Right kidney (tissue), 9 donors: ENCODE measurements at places on chromosomes 7 and 10.

DNA sequence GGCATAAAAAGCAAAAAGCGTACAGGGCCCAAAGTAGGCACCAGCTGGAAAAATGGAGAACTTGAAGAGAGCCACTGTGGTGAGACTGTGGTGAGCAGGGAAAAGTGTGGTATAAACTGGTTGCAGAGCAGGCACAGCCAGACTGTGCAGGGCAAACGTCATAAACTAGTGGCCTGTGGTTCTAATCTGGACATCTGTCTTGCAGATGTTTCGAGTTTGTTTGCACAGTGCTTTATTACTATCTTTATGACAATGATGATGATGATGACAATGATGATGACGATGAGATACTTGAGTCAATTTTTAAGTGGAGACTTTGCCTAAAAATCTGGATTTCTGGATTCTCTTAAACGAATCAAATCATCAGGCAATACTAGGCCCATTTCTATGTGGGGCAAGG lies 45.7 kb downstream of the SEMA3C start:
- no peak for DNase-seq

- no peak for DNase-seq
Observed at GRCh38 chr7:100929808-100930174, 19.5 kb upstream of the MUC3A start.

DNA sequence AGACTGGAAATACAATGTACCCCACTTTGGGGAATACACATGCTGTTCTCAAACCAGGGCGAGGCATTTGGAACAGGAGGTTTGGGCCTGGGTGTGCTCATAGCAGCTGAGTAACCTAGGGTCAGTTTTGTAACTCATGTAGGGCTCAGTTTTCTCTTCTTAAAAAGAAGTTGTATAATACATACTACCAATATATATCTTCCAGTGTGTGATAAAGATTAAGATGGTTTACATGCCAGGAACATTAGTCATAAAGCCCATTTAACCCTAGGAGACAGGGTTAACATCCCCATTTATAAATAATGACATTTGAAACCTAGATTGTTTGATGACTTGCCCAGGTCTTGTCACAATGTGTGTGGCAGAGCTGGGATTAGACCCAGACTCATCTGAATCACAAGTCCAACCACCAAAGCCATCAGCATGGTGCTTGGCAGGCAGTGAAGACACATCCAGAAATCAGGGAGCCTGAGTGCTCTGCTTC lies 6.0 kb downstream of the AKR1B10 start:
- DNase-seq = no peak

GRCh38 chr10:93074597-93075368 lies 1.1 kb downstream of the CYP26A1 start:
- DNase-seq = peak; percentile 68

GRCh38 chr7:8291397-8292141 lies 29.6 kb upstream of the ICA1 start:
- no peak for DNase-seq

DNA sequence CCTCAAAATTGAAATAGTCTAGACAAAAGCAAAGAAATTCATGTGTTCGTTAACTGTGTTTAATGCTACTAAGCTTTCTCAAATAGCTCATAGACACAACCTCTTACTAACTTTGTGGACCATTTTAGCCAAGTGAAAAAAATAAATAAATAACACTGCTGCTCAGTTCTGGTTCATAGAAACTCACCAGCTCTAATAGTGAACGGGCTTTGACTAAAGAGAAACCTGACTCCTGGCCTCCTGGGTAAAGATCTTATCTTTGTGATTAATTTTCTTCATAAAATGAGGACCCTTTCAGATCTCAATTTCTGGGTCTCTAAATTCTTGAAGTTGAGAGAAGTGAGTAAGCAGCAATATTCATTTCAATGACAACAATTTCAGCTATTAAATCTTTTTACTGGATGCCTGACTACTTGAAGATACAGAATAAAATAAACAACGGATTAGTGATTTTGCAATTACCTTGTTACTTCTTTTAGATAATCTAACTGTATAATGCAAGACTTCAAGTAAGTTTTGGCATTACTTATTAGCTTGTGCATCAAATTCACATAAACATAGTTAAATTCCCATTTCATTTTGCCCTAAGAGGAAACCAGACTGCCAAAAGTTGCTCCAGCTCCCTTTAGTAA lies 3.1 kb downstream of the CADPS2 start:
- DNase-seq = no peak

GRCh38 chr10:104057717-104058116 lies 28.0 kb downstream of the COL17A1 start:
- no peak for DNase-seq

GRCh38 chr10:30233186-30233959 lies 115.7 kb downstream of the MTPAP start:
- no peak for DNase-seq

DNA sequence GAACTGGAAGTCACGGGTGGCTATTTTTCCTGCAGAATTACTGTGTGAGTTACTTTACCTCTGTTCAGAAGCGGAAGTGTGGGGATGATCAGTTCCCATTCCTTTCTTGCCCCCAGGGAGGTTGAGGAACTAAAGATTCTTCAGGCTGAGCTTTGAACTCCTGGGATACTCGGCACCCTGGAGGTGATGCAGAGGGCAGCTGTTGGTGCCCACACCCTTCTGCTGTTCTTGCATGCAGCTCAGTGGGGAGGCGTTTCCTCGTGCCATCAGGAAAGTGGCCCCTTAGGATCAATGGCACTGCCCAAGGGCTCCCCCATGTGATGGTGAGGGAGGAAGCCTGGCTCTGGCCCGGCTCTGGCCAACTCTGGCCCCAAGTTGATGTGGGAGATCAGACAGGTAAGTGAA lies 44.7 kb upstream of the MXI1 start:
- DNase-seq = no peak

DNA sequence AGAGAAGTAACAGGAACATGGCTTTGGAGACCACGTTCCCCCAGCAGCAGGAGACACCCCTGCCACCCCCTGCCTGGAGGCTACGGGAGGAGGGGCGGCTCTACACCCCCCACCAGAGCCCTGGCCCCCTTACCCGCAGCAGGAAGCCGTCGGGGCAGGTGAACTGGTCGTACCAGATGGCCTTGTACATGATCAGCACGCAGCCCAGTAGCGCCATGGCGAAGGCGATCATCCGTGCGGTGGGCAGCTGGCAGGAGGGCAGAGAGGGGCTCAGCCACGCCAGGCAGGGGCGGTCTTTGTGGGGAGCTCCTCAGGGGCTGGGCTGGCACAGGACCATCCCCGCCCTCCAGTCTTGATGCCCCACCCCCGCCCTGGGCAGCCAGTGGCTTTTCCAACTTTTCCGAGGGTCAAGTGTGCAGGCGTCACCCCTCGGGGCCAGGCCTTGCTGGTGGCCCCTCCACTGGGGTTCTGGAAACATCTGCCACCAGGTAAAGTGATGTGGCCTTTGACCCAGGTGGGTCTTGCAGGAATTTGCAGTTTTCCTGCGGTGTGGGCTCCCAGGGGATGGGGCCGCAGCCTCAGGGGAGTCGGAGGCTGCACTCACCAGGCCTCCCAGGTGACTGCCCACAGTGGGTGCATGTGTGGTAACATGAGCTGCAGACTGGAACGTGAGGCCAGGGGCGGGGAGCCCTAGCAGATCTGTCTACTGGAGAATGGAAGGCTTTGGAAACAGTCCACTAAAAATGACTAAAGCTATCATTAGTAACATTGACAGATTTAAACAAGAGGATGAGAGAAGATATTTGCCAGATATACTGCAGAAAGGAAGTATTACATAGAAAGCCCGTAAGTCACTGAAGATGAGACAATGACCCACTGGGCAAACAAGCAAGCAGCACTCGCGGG lies 9.7 kb downstream of the CALY start:
- DNase-seq = no peak

DNA sequence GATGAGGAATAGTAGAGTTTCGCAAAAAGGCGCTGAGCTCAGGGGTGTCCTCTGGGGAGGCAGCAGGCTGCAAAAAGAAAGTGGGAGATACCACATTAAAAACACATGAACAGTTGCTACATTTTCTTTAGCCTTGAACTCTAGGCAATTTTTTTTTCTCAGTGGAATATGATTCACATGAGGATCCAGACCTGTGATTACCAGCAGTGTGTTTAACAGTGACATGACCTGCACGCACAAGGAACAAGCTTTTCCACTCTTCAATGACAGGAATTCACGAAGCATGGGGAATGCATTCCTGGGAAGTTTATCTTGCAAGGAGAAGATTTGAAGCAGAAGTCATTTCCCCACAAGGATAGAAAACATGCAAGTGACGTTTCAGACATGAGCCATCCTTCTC lies 161.6 kb downstream of the ITGA8 start:
- no peak for DNase-seq

DNA sequence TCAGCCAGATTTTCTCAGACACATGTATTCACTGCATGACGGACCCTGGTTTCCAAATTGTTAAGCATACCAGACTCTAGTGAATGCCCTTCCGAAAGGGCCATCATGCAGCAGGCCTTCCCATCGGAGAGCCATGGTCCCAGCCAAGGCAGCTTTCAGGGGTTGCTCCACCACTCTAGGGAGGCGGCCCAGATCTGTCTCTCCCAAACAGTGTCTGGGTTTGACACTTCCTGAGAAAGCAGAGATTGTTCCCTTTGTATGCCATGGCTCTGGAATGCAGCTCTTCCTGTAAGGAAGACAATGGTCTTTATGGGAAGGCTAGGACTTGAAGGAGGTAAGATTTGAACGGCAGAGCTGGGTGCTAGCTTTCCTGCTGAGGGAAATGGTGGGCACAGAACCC lies 178.8 kb upstream of the BMPER start:
- DNase-seq = no peak

DNA sequence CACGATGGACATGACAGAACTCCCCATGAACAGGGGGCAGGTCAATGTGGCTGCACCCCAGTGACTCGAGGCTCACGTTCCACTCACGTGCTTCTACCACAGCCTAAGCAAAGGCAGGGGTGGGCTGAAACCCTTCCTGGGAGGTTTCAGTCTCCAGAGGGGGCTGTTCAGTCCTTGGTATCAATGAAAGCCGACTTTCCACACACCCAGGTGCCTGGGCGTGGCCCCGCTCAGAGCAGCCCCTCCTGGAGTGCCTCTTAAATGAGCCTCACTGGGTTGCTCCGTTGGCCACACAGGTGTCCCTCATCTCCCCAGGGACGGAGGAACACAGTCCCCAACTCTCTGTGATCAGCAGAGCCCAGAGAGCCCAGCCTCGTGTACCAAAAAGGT lies 90.5 kb upstream of the PDGFA start:
- DNase-seq = no peak

GRCh38 chr10:76034353-76035205 lies 603.2 kb downstream of the LRMDA start:
- DNase-seq = peak; percentile 76

DNA sequence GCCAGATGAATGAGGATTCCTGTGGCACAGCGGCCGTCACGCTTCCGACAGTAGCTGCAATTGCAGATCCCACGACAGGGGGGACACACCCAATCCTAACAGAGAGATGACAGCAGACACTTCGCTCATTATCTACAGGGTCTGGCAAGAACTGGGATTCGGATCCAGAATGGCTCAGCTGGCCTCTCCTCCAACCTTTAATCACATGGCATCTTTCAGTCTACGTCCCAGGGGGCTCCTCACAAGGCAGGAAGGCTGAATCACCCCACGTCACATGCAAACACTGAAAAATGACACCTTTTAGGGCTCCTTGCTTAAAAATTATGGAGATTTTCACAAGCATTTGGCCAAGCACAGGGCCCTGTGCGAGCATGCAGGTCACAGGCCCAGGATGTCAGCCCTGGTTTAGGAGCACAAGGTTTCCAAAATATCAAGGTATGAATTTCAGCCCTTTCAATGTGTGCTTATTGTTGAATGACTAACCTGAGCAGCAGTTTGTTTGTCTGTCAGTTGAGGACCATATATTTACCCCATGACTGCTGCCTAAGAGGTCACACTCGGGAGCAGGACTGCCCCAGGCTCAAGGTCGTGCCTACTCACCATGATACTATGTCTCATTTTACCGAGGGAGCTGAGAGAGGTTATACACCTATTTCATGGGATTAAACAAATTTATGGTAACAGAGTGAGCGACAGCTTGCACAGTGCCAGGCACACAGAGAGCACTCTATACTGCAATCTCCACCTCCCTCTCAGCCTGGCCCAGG lies 42.5 kb downstream of the CDCA7L start:
- no peak for DNase-seq

DNA sequence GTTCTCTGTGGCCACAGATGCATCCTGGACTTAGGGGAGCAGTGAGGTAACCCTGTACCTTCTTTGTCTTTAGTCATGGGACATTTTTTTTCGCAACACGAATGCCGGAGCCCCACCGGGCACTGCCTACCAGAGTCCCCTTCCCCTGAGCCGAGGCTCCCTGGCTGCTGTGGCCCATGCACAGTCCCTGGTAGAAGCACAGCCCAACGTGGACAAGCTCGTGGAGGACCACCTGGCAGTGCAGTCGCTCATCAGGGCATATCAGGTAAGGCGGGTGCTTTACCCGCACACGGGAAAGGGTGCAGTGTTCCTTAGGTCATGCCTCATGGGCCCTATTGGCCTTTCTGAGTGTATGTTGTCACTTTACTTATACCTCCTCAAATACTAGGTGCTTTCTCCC lies 38.8 kb downstream of the OGDH start:
- no peak for DNase-seq
